Osteoblast (primary cell): ENCODE measurements at places on chromosomes 1 and 21. TPM values are rescaled to one million over a fixed set of nuclear protein-coding genes. Genes with fewer than 3 reads are reported as not detected.

- H3K36me3 ChIP-seq: no peaks in the 10 kb centered on the region
- no peaks in the 10 kb centered on the region for H3K27me3 ChIP-seq
- no peak overlapping the region for H3K27ac ChIP-seq
- no peaks in the 10 kb centered on the region for H3K4me1 ChIP-seq
- no peak for DNase-seq
Measured at GRCh38 chr1:5423109-5423508, 569.1 kb downstream of the NPHP4 start.

- no peak overlapping the region for H3K4me3 ChIP-seq
- no peak overlapping the region for H3K27ac ChIP-seq
- no peaks in the 10 kb centered on the region for H3K27me3 ChIP-seq
- H3K36me3 ChIP-seq: no peaks in the 10 kb centered on the region
Measured at GRCh38 chr1:171128463-171128862, 37.8 kb downstream of the FMO3 start.

DNA sequence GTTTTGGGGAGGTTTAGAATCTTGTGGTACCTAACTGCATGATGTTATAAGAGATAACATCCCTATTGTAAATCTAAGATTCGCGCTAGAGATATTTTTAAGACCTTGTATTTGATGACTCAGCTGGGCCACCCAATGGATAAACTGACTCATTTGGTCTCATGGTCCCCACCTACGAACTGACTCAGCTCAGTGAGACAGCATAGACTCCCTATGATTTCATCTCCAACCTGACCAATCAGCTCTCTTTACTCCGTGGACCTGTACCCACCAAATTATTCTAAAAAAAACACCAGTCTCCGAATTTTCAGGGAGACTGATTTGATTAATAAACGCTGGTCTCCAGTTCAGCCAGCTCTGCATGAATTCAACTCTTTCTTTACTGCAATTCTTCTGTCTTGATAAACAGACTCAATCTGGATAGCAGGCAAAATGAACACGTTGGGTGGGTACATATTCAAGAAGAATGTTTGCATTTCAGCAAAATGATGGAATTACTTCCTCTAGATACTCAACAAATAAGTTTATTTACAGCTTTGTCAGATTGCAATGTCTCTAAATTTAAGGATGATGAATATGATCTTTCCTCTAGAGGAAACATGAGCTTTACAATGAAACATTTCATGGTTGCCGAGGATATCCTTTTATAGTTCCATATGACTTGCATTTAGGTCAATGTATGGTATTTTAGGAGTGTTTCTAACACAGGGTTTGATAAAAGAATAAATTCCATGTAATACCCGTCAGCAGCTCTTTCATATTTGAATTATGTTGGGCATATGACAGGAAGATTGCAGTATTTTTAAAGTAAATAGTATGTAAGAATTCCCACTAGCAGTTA, 516.6 kb upstream of the RGS18 start:
- DNase-seq: no peak
- no peaks in the 10 kb centered on the region for H3K4me1 ChIP-seq
- H3K36me3 ChIP-seq: no peaks in the 10 kb centered on the region
- H3K27me3 ChIP-seq: no peaks in the 10 kb centered on the region

GRCh38 chr1:111739194-111739924, at the start of gene INKA2:
Gene INKA2, minus strand, starts transcription at chr1:111739395. Its CDS starts 153 bp downstream, at chr1:111739242.
- peak within 1 kb of the TSS; percentile 81 for H3K4me3 ChIP-seq
- peaks cover 67% of the 10 kb centered on the region for H3K4me1 ChIP-seq
- H3K27me3 ChIP-seq: no peaks in the 10 kb centered on the region
- H3K36me3 ChIP-seq: no peaks in the 10 kb centered on the region
- DNase-seq: peak; percentile 97

DIRAS3 gene
- 2.1 and 4.0 TPM in 2 replicates for total RNA-seq
